Stimulated activated CD4-positive, alpha-beta T cell treated with anti-CD3 and anti-CD28 coated beads, Interleukin-4, amount 100 ng/mL, for 48 hours (primary cell): ENCODE measurements at places on chromosomes 12 and 14.

DNA sequence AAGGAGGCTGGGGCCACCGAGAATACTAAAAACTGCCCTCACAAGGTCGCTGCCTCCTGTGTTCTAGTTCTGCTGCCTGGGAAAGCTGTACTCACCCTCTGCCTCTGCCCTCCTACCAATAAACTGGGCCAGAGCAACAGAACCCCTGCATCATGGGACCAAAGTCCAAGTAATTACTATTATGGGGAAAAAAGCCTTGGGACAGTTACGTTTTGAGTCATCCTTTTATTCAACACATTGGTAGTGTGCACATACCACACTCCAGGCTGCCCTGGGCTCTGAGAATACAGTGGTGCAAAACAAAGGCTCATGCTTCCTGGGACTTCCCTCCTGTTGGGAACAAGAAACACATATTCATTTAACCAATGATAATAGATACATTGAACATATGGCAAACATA lies 49.0 kb downstream of the CACNA1C start:
- DNase-seq, result no peak

GRCh38 chr12:62301080-62301798 lies 41.0 kb downstream of the USP15 start:
- DNase-seq, result no peak

DNA sequence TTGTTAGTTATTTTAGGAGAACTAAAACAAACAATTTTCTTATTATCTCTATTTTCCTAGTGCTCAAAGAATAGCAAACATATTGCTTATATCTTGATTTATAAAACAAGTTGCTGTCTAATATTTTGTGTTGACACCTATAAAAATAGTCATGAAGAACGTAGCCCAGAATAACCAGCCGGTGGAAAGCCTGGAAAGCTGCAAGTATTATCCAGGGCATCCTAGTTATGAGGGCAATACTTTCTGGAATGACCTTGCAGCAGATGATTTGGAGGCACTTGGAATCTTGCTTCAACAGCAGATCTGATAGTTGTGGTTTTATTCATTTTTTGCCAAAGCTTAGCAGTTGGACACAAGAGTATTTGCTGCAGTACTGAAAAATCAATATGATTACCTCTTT lies 948.7 kb downstream of the LRFN5 start:
- DNase-seq, result no peak

GRCh38 chr12:3974883-3975282 lies 101.7 kb upstream of the PARP11 start:
- DNase-seq, result no peak

DNA sequence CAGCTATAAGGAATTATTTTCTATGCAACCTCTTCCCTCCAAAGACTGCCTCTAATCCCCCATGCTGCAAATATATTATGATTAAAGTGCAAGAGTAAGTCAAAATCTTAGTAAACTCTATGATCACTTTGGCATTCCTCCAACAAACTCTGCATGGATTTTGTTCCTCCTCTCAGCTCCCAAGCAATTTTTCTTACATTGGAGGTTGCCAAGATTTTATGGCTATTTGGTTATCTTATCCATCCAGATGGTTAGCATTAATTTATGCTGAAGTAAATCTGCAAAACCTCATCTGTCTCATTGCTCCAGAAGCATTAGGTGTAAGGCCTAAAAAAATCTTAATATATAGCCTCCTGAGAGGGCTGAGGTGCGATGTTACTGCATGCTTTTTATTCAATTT lies 228.1 kb downstream of the CHST11 start:
- no peak for DNase-seq

- DNase-seq, result no peak
Observed at GRCh38 chr12:92431146-92431545, 271.6 kb upstream of the PLEKHG7 start.

DNA sequence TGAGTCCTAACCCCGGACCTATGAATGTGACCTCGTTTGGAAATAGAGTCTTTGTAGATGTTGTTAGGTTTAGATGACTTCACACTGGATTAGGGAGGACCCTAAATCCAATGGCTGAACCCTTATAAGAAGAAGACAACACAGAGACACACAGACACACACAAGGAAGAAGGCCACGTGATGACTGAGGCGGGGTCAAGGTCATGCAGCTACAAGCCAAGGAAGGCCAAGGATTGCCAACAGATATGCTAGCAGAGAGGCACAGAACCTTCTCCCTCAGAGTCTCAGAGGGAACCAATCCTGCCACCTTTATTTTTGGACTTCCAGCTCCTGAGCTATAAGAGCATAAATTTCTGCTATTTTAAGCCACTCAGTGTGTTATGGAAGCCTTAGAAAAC lies 31.8 kb downstream of the LTBP2 start:
- DNase-seq, result no peak

- no peak for DNase-seq
Observed at GRCh38 chr14:104586832-104587620, 7.5 kb downstream of the C14orf180 start.

DNA sequence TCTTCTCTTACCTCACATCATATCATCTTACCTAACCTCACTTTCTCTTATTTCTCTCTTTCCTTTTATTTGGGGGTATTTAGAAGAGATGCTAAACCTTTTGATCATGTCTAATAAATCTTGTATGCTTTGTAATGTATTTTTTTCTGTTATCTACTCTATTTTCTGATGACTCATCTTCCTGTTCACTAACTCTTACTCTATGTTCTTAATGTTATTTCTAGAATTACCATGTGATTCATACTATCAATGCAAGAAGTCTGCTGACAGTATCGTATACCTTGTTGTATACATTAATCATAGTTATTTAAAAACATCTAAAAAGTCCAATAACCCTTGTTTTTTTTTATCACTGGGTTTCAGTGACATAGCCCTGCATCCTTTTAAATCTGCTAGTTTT lies 62.3 kb downstream of the MGAT4C start:
- no peak for DNase-seq

DNA sequence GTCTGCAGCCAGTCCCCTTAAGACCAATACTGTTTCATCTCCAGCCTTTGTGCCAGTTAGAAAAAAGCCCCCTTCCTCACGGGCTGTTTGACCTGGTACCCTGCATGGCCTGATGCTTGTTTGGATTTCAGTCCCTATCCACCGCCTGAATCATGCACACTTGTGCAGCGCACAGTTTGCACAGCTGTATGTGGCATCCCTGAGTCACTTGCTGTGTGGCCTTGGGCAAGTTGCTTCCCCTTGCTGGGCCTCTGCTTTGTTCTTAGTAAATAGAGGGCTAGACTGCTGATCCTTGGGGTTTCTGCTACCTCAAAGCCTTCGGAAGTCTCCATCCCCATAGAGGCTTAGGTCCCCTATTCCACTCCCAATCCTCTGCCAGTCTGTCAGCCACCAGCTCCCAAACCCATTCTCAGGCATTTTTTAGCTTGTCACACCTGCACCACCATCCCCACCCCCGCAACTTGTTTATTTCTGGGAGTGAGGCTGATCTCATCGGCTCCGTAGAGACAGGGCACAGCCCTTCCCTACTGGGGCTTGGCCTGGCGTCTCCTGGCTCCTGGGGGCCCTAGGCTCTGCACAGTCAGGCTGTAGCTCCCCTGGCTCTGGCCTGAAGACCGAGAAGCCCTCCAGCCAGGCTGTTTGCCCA lies 8.8 kb downstream of the KRT80 start:
- no peak for DNase-seq

- no peak for DNase-seq
Observed at GRCh38 chr12:122062832-122063693, 15.5 kb upstream of the MLXIP start.

GRCh38 chr14:102809870-102810269 lies 32.6 kb downstream of the TRAF3 start:
- no peak for DNase-seq

- no peak for DNase-seq
Observed at GRCh38 chr14:29235991-29236390, 469.4 kb downstream of the FOXG1 start.

DNA sequence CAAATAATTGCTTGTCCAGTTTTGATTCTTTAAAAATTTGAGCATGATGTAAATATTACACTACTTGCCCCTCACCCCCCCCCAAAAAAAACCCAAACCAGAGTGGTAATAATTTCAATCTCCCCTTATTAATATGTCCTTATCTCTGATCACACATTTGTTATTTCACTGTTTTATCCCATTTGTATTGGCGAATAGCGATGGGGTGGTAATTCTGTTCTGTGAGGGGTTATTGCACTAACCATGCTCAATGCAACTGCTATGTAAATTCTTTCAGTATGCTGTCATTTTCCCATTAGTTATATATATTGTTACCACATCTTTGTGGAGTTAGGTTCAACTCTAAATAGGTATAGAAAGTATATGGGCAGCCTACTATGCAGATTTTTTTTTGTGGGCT lies 1.1 kb downstream of the RIMKLB start:
- no peak for DNase-seq

GRCh38 chr14:64880221-64881121 lies 764 bp upstream of the SPTB start:
- DNase-seq, result peak; percentile 47

GRCh38 chr12:100401660-100402059 lies 44.8 kb downstream of the SLC17A8 start:
- DNase-seq, result no peak

DNA sequence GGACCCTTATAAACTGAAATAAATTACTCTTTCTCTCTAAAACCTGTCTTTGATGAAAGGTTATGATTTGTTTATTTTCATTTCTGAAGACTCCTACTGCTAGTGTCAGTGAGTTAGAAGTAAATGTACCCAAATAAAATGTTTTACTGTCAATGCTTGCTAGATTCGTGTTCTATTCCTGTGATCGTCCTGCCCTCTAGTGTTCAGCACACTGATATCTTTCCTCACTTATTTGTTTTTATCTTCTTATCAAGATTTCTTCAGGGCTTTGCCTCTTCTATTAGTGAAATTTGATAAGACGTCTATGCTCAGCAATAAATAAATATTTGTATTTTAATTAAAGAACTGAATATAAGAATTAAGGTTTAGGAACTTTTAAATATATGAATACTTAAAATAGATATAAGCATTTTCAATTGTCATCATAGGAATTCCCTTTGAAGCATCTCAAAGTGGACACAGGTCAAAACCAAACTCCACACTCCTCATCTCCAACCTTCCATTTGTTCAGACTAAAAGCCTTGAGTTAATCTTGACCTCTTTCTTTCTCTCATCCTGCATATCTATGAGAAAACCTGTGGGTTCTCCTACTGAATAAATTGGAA lies 75.8 kb downstream of the C12orf50 start:
- DNase-seq, result no peak

- no peak for DNase-seq
Observed at GRCh38 chr12:15721316-15722115, 67.7 kb downstream of the EPS8 start.

DNA sequence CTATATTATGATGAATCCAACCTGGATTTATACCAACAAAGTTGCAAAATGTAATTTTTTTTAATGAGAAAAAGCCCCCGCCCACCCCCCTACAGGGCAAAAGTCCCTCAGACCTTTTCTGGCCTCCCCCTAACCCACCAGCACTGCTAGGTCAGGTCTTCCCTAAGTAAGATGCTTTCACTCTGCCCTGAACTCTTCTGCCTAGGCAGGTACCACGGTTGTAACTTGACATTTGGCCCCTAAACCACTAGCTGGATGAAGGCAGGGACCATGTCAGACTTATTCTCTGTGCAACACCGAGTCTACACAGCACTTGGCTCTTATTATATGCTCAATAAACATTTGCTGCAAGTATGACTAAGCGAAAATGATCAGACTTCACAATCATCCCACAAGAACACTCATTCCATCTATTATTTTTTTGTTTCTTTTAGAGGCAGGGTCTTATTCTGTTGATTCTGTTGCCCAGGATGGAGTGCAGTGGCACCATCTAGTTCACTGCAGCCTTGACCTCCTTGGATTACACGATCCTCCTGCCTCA lies 63.2 kb downstream of the SPRING1 start:
- DNase-seq, result no peak

- no peak for DNase-seq
Observed at GRCh38 chr14:21107283-21107800, 6.5 kb downstream of the TMEM253 start.

DNA sequence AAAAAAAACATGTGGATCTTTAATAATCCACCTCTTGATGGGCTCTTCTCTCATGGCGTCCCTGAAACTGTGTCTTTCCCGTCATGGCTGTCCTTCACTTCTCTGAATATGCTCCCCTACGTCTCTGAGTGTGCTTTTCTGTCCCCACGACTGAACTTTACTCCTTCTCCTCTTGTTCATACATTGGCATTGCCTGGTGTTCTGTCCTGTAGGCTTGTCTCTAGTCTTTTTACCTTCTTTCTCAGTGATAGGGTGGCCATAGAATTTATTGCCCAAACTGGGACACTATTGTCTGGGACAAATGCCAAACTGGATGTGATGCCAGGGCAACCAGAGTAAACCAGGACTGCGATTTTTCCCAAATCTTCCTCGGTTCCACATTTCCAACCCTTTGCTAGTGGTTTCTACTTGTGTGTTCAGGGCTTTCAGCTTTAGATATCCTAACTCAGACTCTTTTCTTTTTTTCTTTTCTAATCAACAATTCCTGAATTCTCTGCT lies 202.2 kb downstream of the ATP23 start:
- DNase-seq, result no peak

- no peak for DNase-seq
Observed at GRCh38 chr14:93042968-93043940, 72.5 kb downstream of the ITPK1 start.

DNA sequence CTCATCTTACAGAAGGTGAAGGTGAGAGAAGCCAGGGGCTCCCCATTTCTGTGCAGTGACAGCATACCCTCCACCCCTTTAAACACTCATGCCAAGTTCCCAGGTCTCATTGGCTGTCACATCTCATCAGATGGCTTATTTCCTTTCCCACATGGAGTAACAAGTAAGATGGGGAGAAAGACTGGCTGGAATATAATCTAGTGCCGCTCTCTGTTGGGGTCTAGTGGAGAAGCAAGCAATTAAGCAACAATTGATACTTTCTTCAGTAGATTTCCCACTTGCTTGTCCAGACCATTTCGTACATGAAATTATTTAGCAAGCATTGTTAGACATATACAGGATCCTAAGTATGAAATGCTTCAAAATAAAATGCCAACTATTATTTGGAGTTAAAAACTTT lies 92.2 kb downstream of the SLC5A8 start:
- DNase-seq, result no peak

GRCh38 chr14:94653321-94653720 lies 41.1 kb downstream of the SERPINA3 start:
- no peak for DNase-seq

- DNase-seq, result no peak
Observed at GRCh38 chr12:113002676-113003075, 24.4 kb downstream of the OAS2 start.

GRCh38 chr12:119202544-119202943 lies 23.8 kb downstream of the HSPB8 start:
- DNase-seq, result no peak

GRCh38 chr12:41564816-41565215 lies 376.7 kb downstream of the PDZRN4 start:
- DNase-seq, result no peak

DNA sequence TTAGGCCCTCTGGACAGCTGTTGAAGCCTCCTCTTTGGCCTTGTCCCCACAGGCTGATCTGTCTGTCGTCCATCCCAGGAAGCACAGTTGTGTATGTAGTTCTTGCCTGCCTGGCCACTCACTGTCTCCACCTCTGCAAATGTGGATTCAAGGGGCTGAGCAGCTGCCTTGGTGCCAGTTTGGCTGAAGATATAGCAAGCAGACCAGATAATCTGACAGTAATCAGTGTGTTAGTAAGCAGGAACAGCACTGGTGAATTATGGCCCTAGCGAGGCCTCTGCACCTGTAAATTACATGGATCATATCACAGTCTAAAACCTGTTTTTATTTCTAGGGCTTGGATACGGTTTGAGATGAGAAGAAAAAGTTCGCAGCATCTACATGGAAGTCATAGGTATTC lies 282.5 kb upstream of the NOS1 start:
- DNase-seq, result no peak

GRCh38 chr12:749751-750270 lies 2.6 kb upstream of the WNK1 start:
- DNase-seq, result no peak
